ENCODE measurements at places on chromosomes 1 and 21. TPM values are rescaled to one million over a fixed set of nuclear protein-coding genes. Genes with fewer than 3 reads are reported as not detected.
A peak's percentile ranks its signal among the peaks of the same experiment; 100 is the strongest.

DNA sequence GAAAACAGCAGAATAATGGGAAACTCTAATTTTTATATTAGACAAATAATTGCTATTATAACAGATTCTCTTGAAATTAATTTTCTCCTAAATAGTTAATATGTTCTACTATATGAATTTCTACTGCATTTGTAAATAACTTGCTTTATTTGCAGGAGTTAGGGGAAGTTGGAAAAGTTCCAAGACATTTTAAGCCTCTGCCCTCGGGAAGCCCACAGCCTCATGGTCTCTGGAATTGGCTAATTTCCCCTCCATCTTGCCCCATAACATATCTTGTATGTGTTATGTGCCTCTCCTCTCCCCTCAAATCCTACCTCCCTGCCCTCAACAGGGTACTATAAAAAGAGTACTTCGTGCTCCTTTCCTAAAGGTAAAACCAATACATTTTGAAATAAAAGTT, 271.4 kb upstream of the NR5A2 start:
- no peak for DNase-seq

DNA sequence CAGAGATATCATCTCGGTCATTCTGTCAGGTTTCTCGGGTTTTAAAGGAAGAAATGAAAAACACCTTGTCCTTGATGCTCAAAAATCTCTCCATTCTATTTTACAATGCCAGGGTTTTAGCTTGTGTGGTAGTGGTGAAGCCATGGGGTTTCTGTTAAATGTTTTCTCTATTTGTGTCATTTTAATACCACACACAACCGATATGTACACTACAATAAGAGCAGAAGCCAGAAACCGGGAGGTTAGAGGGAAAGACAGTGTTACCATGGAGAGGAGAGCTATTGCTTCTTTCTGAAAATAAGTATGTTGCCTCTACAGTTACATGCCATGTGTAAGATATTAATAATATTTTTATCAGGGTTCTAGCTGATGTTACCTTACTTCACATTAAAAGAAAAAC, 2.8 kb downstream of the SLC35D1 start:
- DNase-seq = no peak

- no peak for DNase-seq
Measured at GRCh38 chr1:11925938-11926292, 312 bp downstream of the KIAA2013 start.

DNA sequence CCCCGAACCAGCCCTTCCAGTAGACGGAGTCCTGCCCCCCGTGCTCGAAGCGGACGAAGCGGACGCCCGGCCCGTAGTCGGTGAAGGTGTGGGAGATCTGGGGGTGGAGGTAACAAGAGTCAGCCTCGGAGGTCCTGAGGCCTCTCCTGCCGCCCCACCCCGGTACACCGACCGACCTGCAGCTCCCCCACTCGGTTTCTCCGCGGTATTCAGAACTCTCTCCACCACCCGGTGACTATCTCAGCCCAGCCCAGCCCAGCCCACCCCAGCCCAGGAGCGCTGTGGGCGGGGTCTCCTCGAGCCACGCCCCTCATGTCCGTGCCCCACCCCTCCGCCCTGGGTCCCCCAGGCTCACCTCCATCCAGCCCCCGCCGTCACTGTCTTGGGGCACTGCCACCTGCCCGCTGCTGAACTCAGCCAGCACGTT, 5.5 kb downstream of the FBXO2 start:
- no peak for DNase-seq

GRCh38 chr1:36653850-36654249, 171.1 kb upstream of the CSF3R start:
- peak; percentile 25 for DNase-seq

DNA sequence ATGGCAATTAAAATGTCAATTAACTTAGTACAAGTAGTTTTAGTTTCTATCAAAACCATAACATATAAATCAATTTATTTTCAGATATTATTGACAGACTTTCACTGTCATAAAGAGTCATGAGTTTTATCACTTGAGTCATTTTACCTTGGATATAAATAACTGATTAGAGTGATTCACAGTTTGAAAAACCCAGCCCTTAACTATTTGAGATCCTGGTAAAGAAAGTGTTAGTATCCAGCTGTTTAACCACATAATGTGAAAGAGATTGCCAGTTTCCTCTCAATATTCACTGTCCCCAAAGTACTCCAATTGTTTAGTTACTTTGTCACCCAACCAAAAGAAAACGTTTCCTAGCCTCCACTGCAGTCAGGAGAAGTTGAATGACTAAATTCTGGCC, 91.3 kb downstream of the UCHL5 start:
- DNase-seq = no peak

Gene CASZ1
- total RNA-seq = 0.17 TPM

Data from H4 (cell line).